ENCODE measurements at places on chromosomes 2 and 18. TPM values are rescaled to one million over a fixed set of nuclear protein-coding genes. Genes with fewer than 3 reads are reported as not detected.

GRCh38 chr18:32078845-32079244 is 12.8 kb upstream of the RNF138 start:
- no peaks in the 10 kb centered on the region for H3K4me1 ChIP-seq
- H3K4me3 ChIP-seq = no peak overlapping the region
- H3K36me3 ChIP-seq = no peaks in the 10 kb centered on the region
- H3K27ac ChIP-seq = no peak overlapping the region
- no peaks in the 10 kb centered on the region for H3K27me3 ChIP-seq

- H3K36me3 ChIP-seq = no peaks in the 10 kb centered on the region
- no peak overlapping the region for H3K4me3 ChIP-seq
- H3K4me1 ChIP-seq = no peaks in the 10 kb centered on the region
- no peaks in the 10 kb centered on the region for H3K27me3 ChIP-seq
- H3K27ac ChIP-seq = no peak overlapping the region
- DNase-seq = no peak
Observed at GRCh38 chr2:60045456-60045855, 508.0 kb downstream of the BCL11A start.

GRCh38 chr18:3100498-3101132 is 87.7 kb upstream of the LPIN2 start:
- no peaks in the 10 kb centered on the region for H3K27me3 ChIP-seq
- H3K27ac ChIP-seq = no peak overlapping the region
- H3K36me3 ChIP-seq = peaks cover 42% of the 10 kb centered on the region

The IL1B gene
- total RNA-seq = not detected

The FAM237A gene
- not detected for total RNA-seq

The KCNG2 gene
- total RNA-seq = not detected

The ARHGAP15 gene
- total RNA-seq = 3.2 TPM

The PRKD3 gene
- total RNA-seq = 17.2 TPM

Data from gastrocnemius medialis (tissue), 4 donors.